Prostate gland (tissue), 2 donors: ENCODE measurements at places on chromosomes 1 and 21. TPM values are rescaled to one million over a fixed set of nuclear protein-coding genes. Genes with fewer than 3 reads are reported as not detected.
A peak's percentile ranks its signal among the peaks of the same experiment; 100 is the strongest.

CASQ1 gene
- 3.0 TPM for total RNA-seq

- H3K36me3 ChIP-seq: no peaks in the 10 kb centered on the region
- no peak for DNase-seq
- no peaks in the 10 kb centered on the region for H3K27me3 ChIP-seq
- H3K4me1 ChIP-seq: peaks cover 4% of the 10 kb centered on the region
- H3K4me3 ChIP-seq: no peak overlapping the region
Observed at GRCh38 chr1:29804181-29804899, 568.0 kb downstream of the PTPRU start.

- no peak for DNase-seq
- no peaks in the 10 kb centered on the region for H3K4me1 ChIP-seq
- no peaks in the 10 kb centered on the region for H3K27me3 ChIP-seq
- no peaks in the 10 kb centered on the region for H3K36me3 ChIP-seq
Observed at GRCh38 chr1:3516911-3517675, 62.6 kb downstream of the ARHGEF16 start.

GRCh38 chr21:46504666-46505065, 46.0 kb downstream of the DIP2A start:
- no peaks in the 10 kb centered on the region for H3K27me3 ChIP-seq
- no peak for DNase-seq
- H3K4me1 ChIP-seq: peaks cover 7% of the 10 kb centered on the region

DNA sequence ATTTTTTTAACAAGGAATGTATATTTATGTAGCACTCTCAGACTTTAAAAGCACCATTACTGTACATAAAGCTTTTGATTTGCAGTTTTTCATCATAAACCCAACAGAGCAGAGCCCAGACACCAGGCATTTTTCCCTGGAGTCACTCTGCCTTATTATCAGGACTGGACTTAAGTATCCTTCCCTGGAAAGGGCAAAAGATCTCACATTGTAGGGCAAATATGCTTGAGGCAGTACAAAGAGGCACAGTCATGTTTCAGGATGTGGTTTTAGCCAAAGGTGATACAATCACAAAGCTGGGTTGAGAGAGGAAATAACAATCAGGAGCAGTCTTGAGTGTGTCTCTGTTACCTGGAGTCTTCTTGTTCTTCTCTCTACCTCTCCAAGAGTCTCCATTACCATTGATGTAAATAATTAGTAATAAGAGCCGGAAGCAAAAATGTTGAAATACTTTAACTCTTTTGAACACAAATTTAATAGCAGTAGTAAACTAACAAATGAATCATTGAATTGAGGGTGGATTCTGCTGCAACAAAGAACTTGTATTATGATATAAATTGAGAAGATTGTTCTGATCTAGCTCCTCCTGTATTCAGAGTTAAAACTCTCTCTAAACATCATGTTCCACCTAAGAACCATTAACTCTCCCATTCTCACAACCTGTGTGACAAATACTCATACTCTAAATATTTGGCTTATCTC, 160.5 kb downstream of the LTN1 start:
- DNase-seq: no peak
- no peak overlapping the region for H3K4me3 ChIP-seq
- H3K36me3 ChIP-seq: no peaks in the 10 kb centered on the region
- H3K27me3 ChIP-seq: no peaks in the 10 kb centered on the region
- no peak overlapping the region for H3K27ac ChIP-seq

GRCh38 chr1:229368347-229368746, 25.5 kb upstream of the CCSAP start:
- no peak overlapping the region for H3K4me3 ChIP-seq
- no peaks in the 10 kb centered on the region for H3K4me1 ChIP-seq
- DNase-seq: no peak
- no peaks in the 10 kb centered on the region for H3K36me3 ChIP-seq

- DNase-seq: no peak
- no peak overlapping the region for H3K27ac ChIP-seq
- no peaks in the 10 kb centered on the region for H3K27me3 ChIP-seq
- peak overlapping the region; percentile 33 for H3K4me3 ChIP-seq
- peaks cover 5% of the 10 kb centered on the region for H3K4me1 ChIP-seq
Observed at GRCh38 chr1:46533179-46533864, 18.1 kb downstream of the KNCN start.

DNA sequence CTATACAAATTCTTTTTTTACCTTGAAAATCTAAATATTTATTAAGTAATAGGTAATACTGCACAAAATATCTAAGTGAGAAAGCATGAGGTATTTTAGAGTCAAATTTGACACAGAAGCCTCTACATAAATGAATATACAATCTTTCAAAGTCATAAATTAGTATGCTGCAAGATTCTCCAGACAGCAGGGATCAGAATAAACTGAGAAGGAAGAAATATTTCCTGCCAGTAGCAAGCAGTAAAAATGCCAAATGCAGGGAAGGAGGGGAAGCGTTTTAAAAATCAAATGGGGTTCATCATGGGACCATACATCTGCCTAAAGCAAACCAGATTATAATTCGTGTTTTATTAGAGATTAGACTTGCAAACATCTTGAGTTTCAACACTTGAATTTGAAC, 18.9 kb downstream of the COLGALT2 start:
- H3K4me1 ChIP-seq: no peaks in the 10 kb centered on the region
- H3K27me3 ChIP-seq: no peaks in the 10 kb centered on the region
- no peak overlapping the region for H3K4me3 ChIP-seq
- no peak overlapping the region for H3K27ac ChIP-seq
- no peaks in the 10 kb centered on the region for H3K36me3 ChIP-seq
- DNase-seq: no peak
